Suppressor macrophage (primary cell): ENCODE measurements at places on chromosomes 1 and 21.

DNA sequence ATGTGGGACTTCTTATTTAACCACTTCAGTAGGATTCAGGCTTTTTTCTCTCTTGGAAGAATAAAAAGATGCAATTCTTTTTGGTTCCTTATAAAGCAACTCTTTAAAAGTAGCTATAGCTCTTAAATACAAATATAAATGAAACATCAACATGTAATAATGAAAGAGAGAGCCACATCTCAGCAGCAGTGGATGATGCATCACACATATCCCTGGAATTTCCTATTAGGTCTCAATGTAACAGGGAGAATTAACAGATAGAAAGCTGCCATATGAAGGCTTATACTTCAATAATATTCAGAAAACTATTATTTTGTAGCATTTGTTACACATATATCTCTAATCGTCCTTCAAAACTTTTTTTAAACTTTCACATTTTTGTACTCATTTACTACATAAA is 119.0 kb upstream of the USH2A start:
- no peak for DNase-seq

GRCh38 chr1:121586369-121587229 is 401.8 kb downstream of the SRGAP2C start:
- DNase-seq = no peak

- no peak for DNase-seq
These were observed 138.2 kb upstream of the RAB4A start for GRCh38 chr1:229132706-229133105.

- peak; percentile 58 for DNase-seq
These were observed 2.2 kb upstream of the NEGR1 start for GRCh38 chr1:72284348-72285073.

DNA sequence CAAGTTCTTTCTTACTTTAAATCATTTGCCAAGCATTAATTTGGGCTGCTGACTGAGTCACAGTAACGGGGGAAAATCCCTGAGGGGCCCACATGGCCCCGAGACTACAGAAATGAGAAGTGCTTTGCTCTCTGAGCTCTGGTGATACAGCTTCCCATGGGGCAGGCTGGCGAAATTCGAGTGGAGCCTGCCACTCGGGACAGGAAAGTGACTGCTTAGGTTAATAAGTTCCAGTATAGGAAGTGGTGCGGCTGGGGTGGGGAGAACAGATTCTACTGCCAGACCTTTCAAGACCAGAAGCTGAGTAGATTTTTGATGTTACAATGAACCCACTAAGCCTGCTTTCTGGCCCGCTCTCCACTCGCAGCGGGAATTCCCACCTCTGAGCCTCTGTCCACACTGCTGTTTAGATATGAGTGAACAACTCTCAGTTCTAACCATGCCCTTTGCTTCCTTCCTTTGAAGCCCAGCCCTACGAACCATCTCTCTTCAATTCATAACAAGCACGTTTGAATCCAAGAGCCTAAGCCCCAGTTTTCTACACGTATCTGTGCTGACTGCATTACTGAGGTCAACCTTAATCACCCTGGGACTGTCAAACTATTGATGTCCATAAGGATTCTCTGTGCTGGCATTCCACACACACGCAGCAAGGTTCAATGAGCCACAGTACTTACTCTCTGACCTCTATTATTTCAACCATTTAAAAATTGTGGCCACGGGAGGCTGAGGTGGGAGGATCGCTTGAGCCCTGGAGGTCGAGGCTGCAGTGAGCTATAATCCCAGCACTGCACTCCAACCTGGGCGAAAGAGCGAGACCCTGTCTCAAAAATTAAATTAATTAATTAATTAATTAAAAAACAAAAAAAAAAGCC is 9.6 kb downstream of the ZBTB17 start:
- DNase-seq = peak; percentile 92

- no peak for DNase-seq
These were observed 57.8 kb upstream of the C1orf53 start for GRCh38 chr1:197844651-197845050.

DNA sequence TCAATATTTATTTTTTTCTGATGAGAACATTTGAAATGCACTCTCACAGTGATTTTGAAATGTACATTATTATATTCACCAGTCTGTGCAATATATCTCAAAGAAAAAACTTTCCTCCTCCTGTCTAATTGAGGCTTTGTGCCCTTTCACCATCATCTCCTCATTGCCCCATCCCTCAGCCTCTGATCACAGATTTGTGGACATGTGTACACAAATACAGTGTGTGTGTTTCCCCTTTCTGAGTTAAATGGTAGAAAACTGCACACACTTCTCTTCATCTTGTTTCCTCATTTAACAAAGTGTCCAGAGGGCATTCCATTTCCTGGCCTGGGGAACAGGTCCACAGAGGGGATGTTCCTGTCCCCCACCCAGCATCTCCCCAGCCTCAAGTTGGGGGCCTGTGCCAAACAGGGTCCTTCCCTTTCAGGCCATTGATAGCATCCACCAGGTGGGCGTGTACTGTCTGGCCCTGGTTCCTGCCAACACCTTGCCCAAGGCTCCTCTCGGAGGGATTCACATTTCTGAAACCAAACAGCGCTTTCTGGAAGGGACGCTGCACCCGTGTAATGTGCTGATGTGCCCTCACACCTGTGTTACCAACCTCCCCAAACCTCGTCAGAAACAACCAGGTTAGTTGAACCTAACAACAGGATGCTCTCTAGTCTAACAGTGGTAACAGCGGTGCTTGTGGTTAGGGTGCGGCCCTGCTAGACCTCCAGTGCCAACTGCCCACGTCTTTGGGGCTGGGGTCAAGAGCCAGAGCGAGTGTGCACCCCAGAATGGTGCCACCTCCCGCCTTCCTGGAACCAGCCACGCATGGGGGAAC is 54.6 kb downstream of the S100B start:
- DNase-seq = peak; percentile 58

GRCh38 chr1:6827630-6828165 is 42.4 kb downstream of the CAMTA1 start:
- no peak for DNase-seq

DNA sequence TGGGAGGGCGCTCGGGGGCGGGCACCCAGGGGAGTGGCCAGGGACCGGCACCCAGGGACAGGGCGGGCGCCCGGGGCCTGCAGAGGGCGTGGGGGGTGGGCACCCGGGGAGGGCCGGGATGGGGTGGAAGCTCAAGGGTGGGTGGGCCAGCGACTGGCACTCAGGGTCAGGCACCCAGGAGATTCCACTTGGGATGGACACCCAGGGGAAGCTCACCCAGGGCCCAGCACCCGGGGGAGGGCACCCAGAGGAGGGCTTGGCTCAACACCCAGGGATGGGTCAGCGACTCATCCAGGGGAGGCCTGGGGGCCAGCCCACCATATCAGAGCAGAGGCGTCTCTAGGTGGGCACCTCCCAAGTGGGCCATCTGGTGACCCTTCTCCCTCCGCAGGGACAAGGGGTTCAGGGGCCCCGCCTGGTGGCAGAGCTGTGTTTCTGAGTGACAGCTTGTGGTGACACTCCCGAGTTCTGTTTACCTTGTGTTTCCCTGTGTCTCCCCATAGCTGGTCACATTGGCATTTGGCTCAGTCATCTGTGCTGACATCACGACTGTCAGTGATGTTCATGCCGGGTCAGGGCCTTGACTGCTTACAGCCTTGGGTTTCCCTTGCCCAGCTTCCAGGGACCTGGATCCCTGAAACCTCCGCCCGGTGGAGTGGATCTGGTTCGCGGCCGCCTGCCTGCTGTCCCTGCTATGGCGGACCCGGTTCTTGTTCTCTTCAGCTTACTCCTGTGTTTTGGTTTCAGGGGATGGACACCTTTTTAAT is 749 bp downstream of the IBA57 start:
- peak; percentile 82 for DNase-seq

DNA sequence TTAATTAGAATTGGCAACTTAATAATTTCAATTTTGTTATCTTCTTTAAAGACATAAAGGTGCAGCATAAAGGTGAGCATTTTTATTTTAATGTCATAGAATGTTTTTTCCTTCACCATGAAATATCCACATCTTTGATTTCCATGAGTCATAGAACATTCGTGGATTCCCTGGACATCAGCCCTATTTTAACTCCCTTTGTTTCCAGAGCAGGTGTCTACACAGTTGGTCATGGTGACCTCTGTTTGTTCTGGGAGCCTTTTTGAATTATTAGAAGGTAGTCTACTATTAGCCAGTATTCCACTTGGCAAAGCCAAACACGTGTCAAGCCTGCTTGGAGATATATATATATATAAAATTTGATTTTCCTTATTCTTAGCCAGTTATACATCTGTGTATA is 572.9 kb downstream of the LTN1 start:
- DNase-seq = no peak

- no peak for DNase-seq
These were observed 45.7 kb upstream of the DEPDC1 start for GRCh38 chr1:68542586-68542985.

- no peak for DNase-seq
These were observed 7.0 kb downstream of the ALDH4A1 start for GRCh38 chr1:18895317-18895716.

- DNase-seq = no peak
These were observed 56.1 kb downstream of the NDUFS5 start for GRCh38 chr1:39082010-39082799.

- no peak for DNase-seq
These were observed 15.7 kb downstream of the IFNAR2 start for GRCh38 chr21:33245289-33245918.

DNA sequence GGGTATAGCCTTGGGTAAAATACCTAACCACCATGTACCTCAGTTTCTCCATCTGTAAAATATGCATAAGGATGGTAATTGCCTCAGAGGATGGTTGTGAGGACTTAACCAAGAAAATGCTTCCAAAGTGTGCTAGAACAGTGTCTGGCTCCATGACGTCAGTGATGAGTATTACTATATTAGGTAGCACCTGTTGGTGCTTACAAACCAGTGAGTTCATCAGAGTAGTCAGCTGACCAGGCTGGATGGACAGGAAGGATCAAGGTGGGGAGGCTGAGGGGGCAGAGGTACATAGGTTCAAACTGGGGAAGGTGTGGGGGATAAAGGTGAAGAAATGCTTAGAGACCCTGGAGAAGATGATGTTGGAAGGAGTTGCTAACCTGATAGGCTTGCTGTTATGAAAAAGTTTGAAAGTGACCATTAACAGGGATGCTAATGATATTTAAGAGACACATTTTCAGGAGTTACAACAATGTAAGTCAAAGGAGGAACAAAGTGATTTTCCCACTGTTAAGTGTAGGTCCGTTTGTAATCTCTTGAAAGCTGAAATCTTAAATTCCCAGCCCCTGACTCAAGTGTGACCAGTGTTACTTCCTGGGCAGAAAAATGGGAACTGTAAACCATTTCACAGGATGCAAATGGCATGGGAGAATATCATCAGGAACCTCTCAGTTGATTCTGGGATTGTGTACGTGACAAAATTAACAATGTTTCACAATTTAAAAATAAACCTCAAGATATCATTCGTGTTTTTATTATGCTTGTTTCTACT is 4.4 kb downstream of the NTPCR start:
- DNase-seq = no peak

- peak; percentile 77 for DNase-seq
These were observed 10.4 kb downstream of the EMC1 start for GRCh38 chr1:19240673-19241538.

DNA sequence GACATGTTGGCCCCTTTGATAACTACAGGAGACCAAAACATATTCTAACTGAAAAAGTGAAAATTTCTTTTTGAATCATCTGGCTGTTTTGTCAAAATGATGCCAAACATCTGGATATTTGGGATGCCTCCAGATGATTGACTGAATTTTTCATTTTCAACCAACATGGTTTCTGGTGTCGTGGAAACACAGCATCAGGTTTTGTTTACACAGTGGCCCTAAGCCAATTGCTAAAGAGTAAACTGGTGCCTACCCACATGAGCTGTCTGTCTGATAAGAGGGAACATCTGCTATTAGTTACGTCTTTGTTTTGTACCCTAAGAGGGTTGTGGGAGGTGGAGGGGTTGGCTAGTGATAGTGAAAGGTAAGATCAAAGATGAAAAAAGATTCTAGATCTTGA is 204.8 kb downstream of the KCNK2 start:
- no peak for DNase-seq

GRCh38 chr1:186002406-186002805 is 268.2 kb downstream of the HMCN1 start:
- no peak for DNase-seq

DNA sequence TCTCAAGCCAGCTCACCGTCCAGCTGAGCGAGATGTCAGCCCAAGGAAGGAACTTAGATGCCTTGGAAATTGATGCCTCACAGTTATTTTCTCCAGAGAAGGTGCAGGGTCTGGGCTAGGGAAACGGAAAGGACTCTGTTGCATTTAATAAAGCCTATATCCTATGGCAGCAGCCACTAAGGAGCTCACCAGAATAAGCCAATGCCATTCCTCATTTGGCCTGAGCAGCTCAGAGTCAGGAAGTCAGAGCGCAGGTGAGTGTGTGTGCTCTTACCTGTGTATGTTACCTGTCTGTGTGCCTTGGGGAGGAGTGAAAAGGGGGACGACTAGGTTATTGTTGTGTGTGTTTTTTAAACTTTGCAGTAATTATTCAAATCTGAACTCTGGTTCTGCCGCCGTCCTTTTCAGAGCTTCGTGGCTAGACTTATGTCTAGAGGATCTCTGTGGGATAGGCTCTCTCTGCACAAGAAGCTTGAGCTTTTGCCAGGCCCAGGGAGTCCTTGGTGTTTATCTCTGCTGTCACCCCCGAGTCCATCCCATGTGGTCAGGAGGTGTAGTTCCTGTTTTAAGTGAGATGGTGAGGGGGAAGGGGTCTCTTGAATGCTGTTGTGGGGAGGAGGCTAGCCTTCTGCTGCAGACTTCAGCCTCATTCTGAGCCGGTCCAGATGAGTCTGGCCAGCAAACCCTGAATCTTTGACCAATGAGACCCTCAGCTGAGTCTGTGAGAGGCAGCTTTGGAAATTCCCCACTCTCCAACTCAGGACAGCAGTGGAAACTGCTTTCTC is 2.4 kb downstream of the TMCC2 start:
- peak; percentile 61 for DNase-seq

DNA sequence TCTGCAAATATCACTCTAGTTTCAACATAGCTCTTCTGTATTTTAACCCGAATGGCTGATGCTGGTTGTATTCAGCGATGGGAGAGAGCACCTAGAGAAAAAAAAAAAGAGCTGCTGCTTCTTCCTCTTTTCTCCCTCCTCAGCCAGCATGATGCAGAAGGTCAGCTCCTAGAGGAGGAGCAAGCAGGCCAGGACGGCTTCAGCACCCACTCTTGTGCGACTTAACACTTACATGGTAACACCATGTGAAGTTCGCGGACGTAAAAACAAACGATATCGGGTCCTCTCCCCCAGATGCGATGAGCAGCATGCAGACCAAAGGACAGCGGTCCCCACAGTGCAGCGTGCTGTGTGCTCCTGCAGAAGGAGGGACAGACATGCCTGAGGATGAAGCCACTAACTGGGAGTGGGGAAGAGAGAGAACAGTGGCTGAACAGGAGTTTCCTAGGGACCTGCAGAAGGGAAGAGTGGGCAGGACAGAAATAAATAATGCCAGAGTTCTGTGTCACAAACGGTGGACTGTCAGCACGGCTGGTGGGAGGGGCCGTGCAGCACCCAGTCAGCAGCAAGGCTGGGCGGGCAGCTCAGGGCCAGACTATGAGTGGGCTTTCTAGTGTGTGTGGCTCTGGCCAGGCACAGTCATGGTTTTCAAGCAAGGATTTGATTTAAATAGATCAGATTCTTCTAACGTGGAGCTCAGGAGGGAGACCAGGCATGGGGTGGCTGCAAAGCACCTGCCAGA is 11.4 kb upstream of the B3GALT5 start:
- DNase-seq = no peak

GRCh38 chr1:111644506-111644905 is 24.9 kb downstream of the RAP1A start:
- DNase-seq = no peak
